ENCODE measurements at places on chromosomes 4 and X. TPM values are rescaled to one million over a fixed set of nuclear protein-coding genes. Genes with fewer than 3 reads are reported as not detected.

DNA sequence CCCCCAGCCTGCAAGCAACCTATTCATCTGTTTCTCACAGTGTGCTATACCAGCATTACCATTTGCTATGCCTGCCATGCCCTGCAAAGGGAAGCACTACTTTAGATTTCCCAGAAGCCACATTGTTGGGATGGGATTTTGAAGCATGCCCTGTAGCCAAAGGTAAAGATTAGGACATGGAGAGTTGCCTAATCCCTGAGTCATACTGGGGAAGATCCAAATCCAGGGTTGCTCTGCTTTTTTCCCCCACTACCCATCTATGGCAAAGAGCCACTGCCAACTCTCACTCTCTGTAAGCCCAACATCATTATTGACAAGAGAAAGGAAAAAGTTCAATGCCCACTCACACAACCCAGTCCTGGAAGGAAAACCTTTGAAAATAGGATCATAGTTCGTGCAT lies 36.7 kb upstream of the TMEM164 start:
- DNase-seq = no peak

- DNase-seq = no peak
Measured at GRCh38 chr4:7956270-7956808, 16.7 kb upstream of the AFAP1 start.

DNA sequence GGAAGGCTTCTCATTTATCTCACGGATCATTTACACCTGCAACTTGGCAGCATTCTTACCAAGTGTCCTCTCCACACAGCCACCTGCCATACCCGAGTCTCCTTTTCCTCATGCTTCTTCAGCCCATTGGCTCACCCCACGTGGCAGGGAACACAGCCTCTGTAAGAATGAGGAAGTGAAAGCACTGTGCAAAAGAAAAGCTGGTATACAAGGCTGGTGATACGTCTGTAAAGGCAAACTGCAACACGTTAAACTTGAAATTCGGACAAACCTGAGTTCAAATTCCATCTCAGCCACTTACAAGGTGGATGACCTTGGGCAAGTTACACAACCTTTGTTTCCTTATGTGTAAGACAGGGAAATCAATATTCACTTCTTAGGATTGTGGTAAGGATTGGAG lies 164.0 kb upstream of the RASGEF1B start:
- no peak for DNase-seq

DNA sequence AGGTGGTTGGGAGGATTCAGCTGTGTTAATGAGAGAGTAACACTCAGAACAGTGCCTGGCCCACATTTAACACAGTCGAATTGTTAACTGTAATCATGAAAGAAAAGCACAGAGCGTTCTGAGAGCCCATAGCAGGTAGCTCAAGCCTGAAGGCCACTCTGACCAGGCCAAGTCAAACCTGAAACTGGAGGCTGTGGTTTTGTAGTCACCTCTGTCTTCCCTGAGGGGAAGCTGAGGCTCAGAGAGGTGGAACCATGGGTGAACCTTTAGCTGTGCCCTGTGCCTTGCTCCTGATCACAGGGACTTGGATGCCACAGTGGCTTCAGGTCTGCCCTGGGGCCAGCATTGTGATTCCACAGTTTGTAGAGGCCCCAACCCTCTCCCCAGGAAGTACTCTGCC lies 16.6 kb upstream of the UBA1 start:
- no peak for DNase-seq

DNA sequence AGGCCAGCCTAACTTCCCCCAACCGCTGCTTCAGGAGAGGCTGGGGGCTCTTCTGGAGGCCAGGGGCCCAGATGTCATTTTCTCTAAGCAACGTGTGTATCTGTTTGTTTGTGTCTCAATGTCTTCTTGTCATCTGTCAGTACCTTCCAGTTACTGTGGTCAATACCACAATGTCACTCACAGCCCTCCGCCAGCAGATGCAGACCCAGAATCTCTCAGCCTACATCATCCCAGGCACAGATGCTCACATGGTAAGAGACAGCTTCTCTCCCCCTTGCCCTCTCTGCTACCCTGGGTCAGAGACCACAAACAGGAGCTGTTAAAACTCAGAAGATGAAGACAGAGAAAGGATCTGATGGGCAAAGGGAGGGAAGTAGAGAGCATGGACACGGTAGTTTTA lies 5.0 kb downstream of the XPNPEP2 start:
- no peak for DNase-seq

Gene C4orf51
- polyA plus RNA-seq = not detected

Gene SASH3
- polyA plus RNA-seq = 2.3 TPM

Gene JCHAIN
- polyA plus RNA-seq = 1.5 TPM

Gene SPANXC
- not detected for polyA plus RNA-seq
